ENCODE measurements at places on chromosomes 3 and 15.

GRCh38 chr3:189937302-189938127 is 183.2 kb downstream of the P3H2 start:
- DNase-seq = no peak

DNA sequence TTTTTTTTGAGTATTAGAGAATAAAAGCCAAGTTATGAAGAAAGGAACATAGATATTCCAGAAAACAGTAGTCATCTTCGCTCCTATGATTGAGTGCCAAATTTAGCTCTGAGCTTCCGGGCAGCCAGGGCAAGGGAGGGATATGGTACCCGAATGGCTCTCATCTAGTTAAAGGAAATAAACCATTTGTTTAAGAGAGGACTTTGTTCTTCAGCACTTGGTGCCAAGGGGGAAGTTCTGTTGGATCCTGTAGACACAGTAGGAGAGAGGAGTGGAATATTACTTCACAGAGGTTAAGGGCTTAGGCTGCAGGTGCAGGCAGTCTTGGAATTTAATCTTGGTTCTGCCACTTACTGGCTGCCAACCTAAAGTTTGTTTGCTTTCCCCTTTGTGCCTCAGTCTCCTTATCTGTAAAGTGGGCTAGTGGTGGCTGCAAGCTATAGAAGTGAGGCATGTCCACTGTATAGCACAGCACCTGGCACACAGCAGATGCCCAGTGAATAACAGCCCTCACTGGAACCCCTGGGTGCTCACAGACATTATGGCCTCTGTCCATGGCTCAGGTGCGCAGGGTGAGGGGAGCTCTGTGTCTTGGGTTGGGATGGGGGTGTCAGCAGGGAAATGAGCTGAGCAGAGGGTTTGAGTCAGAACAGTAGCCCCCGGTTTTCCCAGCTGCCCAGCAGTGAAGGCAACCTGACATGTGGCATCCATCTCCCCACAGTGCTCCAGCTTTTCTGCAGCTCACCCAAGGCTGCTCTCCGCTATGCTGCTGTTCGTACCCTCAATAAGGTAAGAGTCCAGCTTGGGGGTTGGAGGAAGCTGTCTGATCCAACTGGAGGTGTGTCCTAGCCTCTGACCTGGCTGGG is 10.4 kb downstream of the COPG1 start:
- no peak for DNase-seq

DNA sequence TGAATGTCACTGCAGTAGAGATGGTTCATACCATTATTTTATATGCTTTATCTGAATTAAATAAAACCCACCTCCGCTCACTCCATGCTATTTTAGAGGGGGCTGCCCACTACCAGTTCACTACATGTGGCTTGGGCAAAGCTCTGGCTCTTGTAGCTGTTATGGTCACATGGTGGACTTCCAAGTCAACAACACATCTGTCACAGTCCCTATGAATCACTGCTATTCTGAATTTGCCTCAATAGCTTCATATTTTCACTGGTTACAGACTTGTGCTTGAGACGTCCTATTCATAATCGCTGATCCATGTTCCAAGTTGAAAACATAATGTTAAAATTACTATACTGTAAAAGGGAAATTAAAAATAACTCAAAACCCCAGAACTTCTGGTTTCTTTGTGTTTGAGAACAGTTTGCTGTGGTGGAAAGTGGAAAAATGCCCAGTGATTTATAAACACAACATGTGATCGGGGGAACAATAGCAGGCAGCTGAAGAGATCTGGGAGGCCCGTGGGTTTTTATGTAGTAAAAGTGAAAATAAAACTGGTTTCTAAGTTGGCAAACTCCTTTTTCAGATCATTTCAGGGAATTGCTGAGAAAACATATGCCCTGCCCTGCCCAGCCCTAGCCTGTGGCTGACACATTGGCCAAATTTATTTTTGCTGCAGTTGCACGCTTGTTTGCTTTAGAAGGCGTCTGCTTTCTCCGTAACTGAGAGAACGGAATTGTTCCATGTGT is 128.8 kb upstream of the PRR23C start:
- DNase-seq = peak; percentile 60

DNA sequence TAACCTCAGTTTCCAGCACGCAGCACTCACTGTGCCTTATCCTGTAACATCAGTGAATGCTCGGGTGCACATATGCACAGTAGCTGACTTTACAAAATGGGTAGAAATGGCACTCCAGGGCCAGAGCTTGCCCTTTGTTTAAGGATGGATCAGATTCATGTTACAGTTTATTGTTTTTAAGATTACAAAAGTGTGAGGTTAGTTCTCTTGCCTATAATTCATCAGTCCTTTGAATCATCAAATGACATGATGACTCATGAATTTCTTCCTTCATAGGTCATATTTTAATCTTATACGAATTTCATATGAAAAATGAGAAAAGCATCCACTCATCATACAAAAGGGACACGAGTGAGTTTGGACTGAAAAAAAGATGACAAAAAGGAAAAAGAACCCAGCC is 545.3 kb downstream of the GBE1 start:
- DNase-seq = no peak

DNA sequence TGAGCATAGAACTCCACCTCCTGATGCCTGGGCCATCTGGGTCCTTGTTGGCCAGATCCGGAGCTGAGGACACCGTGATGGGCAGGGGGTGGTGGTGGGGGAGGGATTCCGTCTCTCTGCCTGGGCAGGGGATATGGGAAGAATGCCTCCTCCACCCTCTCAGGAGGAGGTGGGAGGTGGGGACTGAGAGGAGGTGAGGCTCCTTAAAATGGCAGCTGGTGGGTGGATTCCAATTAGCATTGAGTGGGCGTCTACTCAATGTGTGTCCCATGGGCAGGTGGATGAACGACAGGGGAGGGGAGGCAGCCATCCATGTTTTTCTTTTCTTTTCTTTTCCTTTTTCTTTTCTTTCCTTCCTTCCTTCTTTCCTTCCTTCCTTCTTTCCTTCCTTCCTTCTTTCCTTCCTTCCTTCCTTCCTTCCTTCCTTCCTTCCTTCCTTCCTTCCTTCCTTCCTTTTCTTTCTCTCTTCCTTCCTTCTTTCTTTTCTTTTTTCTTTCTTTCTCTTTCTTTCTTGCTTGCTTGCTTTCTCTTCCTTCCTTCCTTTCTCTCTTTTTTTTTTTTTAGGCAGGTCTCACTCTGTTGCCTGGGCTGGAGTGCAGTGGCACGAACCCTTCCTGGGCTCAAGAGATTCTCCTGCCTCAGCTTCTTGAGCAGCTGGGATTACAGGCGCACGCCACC is 5.0 kb downstream of the SLC28A1 start:
- DNase-seq = no peak
